ENCODE measurements at places on chromosomes 4 and X.

DNA sequence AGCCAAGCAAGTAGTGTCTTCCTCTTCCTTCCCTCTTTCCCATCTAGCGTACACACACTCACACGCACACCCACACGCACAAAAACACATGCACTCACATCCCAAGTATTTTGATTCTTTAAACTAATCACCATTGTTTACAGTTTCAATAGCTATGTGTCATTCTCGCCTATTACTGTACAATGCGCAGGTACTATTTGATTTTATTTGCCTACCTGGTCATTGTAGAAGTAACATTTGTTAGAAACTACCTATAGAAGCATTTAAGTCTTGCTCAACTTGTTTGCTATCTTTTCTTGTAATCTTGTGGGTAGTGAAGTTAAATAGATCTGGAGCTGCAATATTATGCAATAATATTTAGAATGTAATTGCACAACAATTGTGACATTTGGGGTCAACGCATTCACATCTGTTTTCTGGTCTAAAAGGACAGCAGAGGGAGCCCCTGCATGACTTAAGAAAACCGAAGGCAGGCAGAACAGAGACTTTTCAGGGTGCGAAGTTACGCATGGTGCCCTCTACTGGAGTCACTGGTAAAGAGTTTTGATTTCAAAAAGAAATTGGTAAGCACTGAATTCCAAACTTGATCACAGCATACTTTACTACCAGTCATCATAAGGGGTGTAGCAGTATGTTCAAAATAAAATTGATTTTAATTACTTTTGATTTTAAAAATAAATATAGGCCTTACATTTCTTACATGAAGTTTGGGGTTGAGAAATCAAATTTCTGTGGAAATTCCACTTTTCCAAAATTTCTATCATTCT is 503.3 kb upstream of the FAM241A start:
- peak; percentile 54 for DNase-seq

GRCh38 chr4:129583868-129584267 is 487.9 kb downstream of the C4orf33 start:
- DNase-seq, result no peak

GRCh38 chr4:161949946-161950725 is 213.7 kb downstream of the FSTL5 start:
- no peak for DNase-seq

GRCh38 chr4:55382488-55383003 is 13.2 kb upstream of the TMEM165 start:
- no peak for DNase-seq

- no peak for DNase-seq
These were observed 251.2 kb downstream of the PAPSS1 start for GRCh38 chr4:107468812-107469211.

DNA sequence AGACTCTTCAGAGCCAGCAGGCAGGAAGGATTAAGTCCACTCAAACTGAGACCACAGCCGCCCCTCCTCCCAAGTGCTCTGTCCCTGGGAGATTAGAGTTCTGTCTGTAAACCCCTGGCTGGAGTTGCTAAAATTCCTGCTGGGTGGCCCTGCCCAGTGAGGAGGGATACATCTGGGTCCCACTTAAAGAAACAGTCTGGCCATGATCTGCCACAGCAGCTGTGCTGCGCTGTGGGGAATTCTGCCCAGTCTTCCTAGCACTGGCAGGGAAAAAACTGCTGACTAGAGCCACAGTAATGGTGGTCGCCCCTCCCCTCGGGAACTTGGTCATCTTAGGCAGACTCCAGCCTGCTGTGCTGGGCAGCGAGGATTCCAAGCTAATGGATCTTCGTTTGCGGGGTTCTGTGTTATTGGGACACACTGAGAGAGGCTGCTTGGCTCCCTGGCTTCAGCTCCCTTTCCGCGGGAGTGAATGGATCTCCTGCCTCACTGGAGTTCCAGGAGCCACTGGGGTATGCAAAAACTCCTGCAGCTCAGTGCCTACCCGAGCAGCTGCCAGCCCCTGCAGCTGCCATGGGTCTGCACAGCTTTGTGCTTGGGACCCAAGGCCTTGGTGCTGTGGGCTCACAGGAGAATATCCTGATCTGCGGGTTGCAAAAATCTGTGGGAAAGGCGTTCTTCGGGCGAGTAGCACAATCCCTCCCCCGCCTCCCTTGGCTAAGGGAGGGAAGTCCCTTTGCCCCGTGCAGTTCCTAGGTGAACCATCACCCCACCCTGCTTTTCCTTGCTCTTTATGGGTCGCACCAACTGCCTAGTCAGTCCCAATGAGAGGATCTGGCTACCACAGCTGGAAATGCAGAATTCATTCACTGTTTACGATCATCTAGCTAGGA is 15.7 kb downstream of the ZXDB start:
- no peak for DNase-seq

DNA sequence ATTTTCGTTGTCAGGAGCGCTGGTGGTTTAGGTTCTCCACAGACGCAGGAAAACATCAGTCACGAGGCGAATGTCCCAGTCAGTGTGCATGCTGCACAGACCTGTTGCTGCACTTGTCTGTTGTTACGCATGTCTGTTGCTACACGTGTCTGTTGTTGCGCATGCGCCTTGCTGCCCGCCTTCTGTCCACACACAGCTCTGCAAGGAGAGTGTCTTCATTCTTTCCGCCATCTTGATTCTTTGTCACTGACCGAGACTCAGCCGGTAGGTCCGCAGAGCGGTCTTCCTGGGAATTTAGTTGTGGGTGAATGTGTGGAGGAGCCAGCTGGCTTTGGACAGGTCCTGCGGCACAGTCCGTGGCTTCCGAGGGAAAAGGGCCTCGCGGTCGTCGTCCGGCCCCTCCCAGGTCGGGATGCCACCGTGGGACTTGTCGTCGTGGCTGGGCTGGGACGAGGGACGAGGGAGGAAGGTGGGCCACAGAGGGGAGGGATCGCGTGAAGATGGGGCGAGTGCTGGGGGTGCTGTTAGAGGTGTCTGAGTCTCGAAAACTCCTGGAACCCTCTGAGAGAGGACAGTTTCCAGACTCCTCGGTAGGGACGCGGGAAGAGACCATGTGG is at the start of gene PAGE2B:
TSS of gene PAGE2B (plus strand) at position 180 of the 617 bp plus-strand sequence. CDS start 1,012 bp downstream, outside the sequence.
- no peak for DNase-seq

DNA sequence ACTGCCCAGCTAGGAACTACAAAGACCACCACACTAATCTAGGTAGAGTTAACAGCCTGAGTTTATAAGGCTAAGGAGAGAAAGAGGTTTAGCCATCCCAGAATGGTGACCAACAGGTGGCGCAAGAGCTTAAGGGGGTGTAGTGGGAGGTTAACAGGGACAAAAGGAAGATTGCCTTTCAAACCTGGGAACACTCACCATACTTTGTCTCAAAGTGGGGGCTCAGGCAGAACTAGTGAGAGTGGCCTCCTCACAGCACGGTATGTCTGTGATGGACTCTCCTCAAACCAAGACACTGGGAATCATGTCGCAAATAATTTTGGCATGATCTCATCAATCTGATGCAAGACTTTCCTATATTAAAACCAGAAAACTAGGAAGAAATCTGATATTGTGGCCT is 23.4 kb downstream of the CCNI start:
- DNase-seq, result no peak

- DNase-seq, result no peak
These were observed 2.0 kb downstream of the SMIM14 start for GRCh38 chr4:39636531-39637184.

GRCh38 chr4:186605261-186605865 is 50.0 kb upstream of the MTNR1A start:
- DNase-seq, result no peak

DNA sequence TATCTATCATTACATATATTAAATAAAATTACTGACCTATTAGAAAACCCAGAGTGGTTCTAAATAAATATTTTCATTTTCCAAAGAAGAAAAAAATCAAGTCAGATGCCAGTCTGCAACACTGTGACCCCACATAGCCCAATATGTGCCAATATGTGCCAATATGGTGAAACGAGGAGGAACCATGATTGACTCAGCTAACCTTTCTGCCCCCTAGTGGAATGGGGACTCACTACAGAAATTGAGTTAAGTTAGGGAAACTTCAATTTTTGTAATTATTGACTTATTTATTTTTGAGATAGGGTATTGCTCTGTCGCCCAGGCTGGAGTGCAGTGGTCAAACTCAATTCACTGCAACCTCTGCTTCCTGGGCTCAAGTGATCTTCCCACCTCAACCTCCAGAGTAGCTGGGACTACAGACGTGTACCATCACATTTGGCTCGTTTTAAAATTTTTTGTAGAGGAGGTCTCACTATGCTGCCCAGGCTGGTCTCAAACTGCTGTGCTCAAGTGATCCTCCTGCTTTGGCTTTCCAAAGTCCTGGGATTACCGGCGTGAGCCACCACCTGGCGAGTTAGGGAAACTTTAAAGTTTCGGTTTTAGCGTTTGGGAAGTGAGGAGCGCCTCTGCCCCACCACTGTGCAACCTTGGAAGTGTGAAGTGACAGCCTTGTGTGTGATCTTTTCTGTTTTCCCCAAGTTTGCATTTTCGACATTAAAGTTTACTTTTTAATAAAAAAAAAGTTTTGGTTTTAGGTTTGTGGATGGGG is 116.8 kb upstream of the SHISA3 start:
- DNase-seq, result peak; percentile 4

DNA sequence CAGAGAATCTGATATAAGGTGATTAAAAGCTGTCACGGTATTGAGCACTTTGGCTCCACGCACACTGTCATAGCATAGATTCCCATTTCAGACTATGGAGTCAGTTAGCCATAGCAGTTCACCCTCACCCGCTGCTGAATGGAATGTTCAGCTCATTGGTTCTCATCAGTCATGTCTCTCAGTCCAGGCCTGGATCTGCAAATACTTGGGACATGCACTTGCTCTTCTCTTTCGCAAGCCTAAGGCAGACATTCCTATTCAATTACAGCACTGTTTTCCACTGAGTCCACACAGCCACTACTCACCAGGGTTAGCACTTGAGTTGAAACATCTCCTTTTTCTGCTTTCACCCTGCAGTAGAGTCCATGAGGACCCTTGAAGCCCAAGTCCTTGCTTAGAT is 30.6 kb upstream of the SCML1 start:
- no peak for DNase-seq

GRCh38 chr4:140213116-140213515 is 59.1 kb upstream of the MAML3 start:
- DNase-seq, result no peak

DNA sequence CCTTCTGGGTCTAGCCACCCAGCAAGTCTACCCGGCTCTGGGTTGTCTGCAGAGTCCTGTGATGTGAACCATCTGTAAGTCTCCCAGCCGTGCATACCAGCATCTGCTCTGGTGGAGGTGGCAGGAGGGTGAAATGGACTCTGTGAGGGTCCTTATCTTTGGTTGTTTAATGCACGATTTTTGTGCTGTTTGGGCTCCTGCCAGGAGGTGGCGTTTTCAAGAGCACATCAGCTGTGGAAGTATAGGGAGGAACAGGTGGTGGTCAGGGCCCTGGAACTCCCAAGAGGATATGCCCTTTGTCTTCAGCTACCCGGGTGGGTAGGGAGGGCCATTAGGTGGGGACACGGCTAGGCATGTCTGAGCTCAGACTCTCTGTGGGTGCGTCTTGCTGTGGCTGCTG is 66.5 kb upstream of the ZFP42 start:
- DNase-seq, result peak; percentile 18

DNA sequence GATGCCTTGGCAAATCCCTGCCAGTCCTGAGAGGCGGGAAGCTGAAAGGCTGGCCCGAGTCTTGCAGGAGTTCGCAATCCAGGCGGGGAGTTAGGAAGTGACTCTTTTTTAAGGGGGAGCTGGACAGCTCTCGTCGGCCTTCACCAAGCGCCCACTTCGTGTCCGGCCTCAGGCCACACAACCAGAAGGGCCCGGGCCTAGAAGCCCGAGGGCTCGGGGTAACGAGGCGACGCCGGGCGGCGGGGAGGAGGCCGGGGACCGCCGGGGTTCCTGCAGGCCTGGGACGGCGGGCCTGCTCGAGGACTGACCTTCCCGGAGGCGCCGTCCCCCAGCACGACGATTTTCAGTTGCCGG is 395 bp downstream of the RAB28 start:
- DNase-seq, result no peak

- no peak for DNase-seq
These were observed 207.4 kb upstream of the JADE1 start for GRCh38 chr4:128601991-128602695.

GRCh38 chrX:40094041-40094899 is 3.5 kb downstream of the BCOR start:
- no peak for DNase-seq

GRCh38 chr4:14644580-14645282 is 357.6 kb upstream of the CPEB2 start:
- DNase-seq, result no peak

DNA sequence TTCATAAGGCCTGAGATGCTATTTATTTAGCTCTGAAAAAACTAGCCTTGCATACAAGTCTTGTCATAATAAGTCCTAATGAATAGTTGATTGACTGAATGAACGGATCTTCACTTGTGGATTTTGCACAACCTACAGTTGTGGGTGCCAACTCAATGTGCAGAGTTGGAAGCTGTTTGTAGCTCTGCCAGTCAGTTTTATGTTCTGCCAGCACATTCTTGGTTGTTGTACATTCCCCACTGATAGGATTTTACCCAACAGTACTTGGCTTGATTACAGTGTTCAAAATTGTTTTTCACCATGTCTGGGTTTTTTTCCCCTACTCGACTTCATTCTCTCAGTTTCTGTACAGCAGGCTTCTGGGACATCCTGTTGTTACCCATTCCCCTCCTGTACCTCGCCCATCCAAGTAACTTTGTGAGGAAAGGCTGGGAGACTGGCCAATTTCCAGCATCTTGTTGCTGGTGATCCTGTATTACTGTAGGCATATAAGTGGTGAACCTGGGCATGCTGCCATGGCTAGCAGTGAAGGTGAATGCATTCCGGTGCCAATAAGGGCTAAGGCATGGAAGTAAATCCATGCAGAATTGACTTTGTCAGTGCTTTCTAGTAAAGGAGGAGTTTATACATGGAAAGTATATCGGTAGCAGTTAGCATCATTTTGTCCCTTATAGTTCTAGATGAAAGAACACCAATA is 22.8 kb downstream of the IL1RAPL1 start:
- no peak for DNase-seq

DNA sequence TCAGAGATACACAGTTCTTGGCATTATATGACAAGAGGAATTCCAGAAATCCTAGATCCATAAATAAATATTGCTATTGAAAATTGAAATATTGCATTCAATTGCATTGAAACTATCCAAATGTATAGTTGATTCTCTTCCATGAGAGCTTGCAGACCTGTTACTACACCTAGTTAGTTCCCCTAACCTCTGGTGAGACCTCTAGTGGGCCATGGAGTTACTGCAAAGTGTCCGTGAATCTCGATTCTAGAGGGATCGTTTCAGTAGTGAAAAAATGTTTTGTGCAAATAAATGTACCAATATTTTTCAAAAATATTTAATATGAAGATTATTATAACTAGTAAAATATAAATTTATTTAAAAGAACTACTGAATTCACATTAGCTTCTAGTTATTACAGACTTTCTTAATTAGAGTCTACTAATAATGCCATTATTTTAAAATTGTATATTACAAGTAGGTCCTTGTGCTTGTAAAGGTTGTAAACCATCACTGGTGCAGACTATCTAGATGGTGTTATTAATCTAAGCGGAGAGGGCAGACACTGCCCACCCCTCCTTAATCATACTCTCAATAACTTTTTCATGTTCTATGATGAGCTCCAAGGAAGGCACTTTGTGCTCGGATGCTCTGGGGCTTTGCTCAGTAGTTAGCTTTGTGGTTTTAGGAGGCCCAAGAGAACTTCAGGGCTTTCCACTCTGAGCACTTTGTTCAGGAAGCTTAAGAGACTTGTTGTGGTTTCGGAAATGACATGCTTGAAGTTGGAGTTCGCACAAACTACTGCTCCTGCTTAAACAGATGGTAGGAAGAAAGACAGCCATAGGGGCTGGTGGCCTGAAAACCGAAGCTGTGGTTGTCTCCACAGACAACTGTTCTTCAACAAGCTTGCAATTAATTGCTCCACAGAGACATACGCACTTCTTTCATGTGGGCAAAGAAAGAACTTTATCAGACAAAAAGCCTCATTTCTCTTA is 42.8 kb downstream of the IL21 start:
- no peak for DNase-seq

GRCh38 chr4:19473569-19473968 is 778.1 kb upstream of the SLIT2 start:
- no peak for DNase-seq
